ENCODE measurements at places on chromosomes 5 and 9. TPM values are rescaled to one million over a fixed set of nuclear protein-coding genes. Genes with fewer than 3 reads are reported as not detected.

Gene CRHBP
- under 0.01 TPM for total RNA-seq

Gene C9orf153
- under 0.01 TPM for total RNA-seq

Gene PCDHB1
- total RNA-seq, result not detected

Gene TAS2R1
- not detected for total RNA-seq

Gene MAP1B
- total RNA-seq, result 164 TPM

Gene SPATA31E1
- total RNA-seq, result not detected

Gene PCDHGC3
- 91.3 TPM for total RNA-seq

Gene AQP3
- 0.88 TPM for total RNA-seq

Gene SRP19
- 59.0 TPM for total RNA-seq

Gene MARVELD2
- 7.7 TPM for total RNA-seq

Gene MORN5
- total RNA-seq, result 0.36 TPM

DNA sequence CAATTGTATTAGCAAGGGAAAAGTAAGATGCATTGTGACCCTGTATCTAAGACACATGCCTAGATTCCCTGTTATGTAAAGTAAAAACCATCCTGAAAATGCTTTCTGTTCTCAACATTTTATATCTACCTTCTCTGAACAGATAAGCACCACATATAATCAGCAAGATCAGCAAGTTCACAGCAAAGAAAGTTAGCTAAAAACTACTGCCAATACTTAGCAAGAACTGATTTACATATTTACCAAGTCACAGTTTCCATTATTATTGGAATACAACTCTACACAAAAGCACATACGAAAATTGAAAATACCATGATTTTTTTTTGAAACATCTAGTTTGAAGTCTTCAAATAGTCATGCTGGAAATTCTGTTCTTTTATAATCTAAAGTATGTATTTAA is 1118.1 kb downstream of the TAF11L14 start:
- DNase-seq, result no peak
- H3K36me3 ChIP-seq, result no peaks in the 10 kb centered on the region
- no peak overlapping the region for H3K27ac ChIP-seq
- H3K4me3 ChIP-seq, result no peak overlapping the region
- no peaks in the 10 kb centered on the region for H3K27me3 ChIP-seq
- H3K4me1 ChIP-seq, result no peaks in the 10 kb centered on the region

DNA sequence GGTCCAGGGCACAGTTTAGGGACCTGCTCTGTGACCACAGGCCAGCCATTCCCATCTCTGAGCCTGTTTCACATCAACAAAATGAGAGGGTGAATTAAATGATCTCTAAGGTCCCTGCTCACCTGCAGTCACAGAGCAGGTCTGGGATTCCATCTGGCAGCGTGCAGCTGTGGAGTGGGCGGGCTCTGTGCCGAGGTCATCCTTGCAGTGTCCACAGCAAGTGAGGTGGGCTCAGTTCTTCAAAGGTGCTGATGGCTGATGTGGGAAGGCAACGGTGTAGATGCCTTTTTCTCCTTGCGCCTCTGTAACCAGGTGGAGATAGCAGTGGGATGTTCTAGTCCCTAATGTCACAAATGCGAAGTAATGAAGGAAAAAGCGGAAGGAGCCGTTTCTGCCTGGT is 11.9 kb downstream of the OR2V1 start:
- peaks cover 8% of the 10 kb centered on the region for H3K4me1 ChIP-seq
- H3K27me3 ChIP-seq, result peaks cover 32% of the 10 kb centered on the region
- DNase-seq, result no peak
- H3K36me3 ChIP-seq, result no peaks in the 10 kb centered on the region

DNA sequence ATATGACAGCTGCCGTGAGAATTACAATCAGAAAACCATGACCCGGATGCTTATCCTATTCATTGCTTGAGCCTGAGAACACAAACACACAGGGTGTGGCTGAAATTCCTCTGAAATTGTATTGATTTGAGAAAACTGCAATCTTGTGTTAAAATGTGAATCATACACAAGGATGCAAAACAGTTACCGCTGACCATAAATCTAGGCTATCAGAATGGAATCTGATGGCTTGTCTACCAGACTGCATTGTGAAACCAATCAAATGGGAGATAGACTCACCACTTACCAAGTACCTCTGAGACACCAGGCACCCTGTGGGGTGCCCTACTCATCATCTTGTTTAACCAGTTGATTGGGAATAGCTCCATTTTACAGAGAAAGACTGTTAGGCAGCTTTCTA is 188.7 kb upstream of the MSX2 start:
- H3K4me3 ChIP-seq, result no peak overlapping the region
- no peaks in the 10 kb centered on the region for H3K36me3 ChIP-seq
- DNase-seq, result no peak
- no peaks in the 10 kb centered on the region for H3K27me3 ChIP-seq
- H3K4me1 ChIP-seq, result peaks cover 25% of the 10 kb centered on the region

- DNase-seq, result no peak
- H3K4me1 ChIP-seq, result no peaks in the 10 kb centered on the region
- H3K36me3 ChIP-seq, result no peaks in the 10 kb centered on the region
- no peak overlapping the region for H3K27ac ChIP-seq
Observed at GRCh38 chr5:122788996-122789395, 14.1 kb downstream of the SNX2 start.

DNA sequence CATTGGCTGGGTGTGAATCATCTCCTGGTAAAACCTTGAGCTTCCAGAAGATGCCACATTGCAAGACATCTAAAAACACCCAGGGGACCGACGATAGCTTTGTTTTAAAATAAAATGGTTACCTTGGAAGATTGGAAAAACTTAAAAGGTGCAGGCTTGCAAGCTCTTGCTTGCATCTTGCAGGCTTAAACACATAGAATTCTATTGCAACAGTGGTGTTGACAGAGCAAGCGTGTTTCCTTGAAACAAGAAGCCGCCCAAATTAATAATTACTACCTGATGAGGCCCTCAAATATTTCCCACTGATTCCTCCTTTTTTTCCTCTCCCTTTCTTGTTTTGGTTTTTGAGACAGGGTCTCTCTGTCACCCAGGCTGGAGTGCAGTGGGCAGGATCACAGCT is 137.1 kb upstream of the BASP1 start:
- H3K4me3 ChIP-seq, result no peak overlapping the region
- no peak for DNase-seq
- H3K4me1 ChIP-seq, result no peaks in the 10 kb centered on the region
- no peak overlapping the region for H3K27ac ChIP-seq

- peaks cover 17% of the 10 kb centered on the region for H3K4me1 ChIP-seq
- DNase-seq, result peak; percentile 96
- peak within 1 kb of the TSS; percentile 98 for H3K4me3 ChIP-seq
- H3K27me3 ChIP-seq, result no peaks in the 10 kb centered on the region
- H3K27ac ChIP-seq, result peak within 1 kb of the TSS; percentile 79
Observed at GRCh38 chr5:96661855-96662724, at the start of gene CAST. Gene CAST (plus strand): TSS chr5:96662376. CDS start chr5:96662423, 47 bp downstream.

GRCh38 chr5:24525414-24525813 is 119.4 kb downstream of the CDH10 start:
- H3K4me1 ChIP-seq, result no peaks in the 10 kb centered on the region
- H3K36me3 ChIP-seq, result no peaks in the 10 kb centered on the region
- H3K4me3 ChIP-seq, result no peak overlapping the region
- H3K27ac ChIP-seq, result no peak overlapping the region
- H3K27me3 ChIP-seq, result no peaks in the 10 kb centered on the region

GRCh38 chr9:16542290-16542689 is 328.2 kb downstream of the BNC2 start:
- H3K4me3 ChIP-seq, result no peak overlapping the region
- peak overlapping the region; percentile 73 for H3K27ac ChIP-seq
- H3K36me3 ChIP-seq, result peaks cover 5% of the 10 kb centered on the region
- peaks cover 30% of the 10 kb centered on the region for H3K4me1 ChIP-seq

GRCh38 chr5:50299896-50300295 is 141.2 kb downstream of the EMB start:
- no peak for DNase-seq
- no peaks in the 10 kb centered on the region for H3K27me3 ChIP-seq
- peaks cover 9% of the 10 kb centered on the region for H3K4me1 ChIP-seq

DNA sequence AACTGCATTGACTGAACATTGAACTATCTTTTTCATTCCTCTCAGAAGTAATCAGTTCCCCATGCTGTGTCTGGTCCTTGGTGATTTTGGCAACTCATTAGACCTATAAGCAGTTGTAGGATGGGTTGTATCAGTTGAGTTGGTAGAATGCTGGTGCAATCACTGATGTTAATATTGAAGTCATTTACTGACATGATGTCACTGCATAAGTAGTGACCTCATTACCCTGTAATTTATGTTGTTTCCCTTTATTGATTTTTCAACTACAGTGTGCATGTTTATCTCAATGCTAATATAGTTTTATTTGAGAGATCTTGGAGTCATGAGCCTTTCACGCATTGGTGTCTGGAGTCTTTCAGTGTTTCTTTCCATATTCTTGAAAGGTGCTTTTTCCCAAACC is 275.0 kb downstream of the SPATA31D1 start:
- no peaks in the 10 kb centered on the region for H3K4me1 ChIP-seq
- H3K36me3 ChIP-seq, result no peaks in the 10 kb centered on the region
- no peak overlapping the region for H3K4me3 ChIP-seq

GRCh38 chr5:137594717-137595116 is 95.6 kb upstream of the SPOCK1 start:
- no peak for DNase-seq
- no peaks in the 10 kb centered on the region for H3K36me3 ChIP-seq
- H3K27ac ChIP-seq, result no peak overlapping the region

- H3K27ac ChIP-seq, result peak overlapping the region; percentile 46
- H3K4me3 ChIP-seq, result peak overlapping the region; percentile 88
- DNase-seq, result no peak
- peaks cover 42% of the 10 kb centered on the region for H3K4me1 ChIP-seq
- H3K27me3 ChIP-seq, result no peaks in the 10 kb centered on the region
- no peaks in the 10 kb centered on the region for H3K36me3 ChIP-seq
Observed at GRCh38 chr9:120712539-120713031, 1.7 kb downstream of the MEGF9 start.

DNA sequence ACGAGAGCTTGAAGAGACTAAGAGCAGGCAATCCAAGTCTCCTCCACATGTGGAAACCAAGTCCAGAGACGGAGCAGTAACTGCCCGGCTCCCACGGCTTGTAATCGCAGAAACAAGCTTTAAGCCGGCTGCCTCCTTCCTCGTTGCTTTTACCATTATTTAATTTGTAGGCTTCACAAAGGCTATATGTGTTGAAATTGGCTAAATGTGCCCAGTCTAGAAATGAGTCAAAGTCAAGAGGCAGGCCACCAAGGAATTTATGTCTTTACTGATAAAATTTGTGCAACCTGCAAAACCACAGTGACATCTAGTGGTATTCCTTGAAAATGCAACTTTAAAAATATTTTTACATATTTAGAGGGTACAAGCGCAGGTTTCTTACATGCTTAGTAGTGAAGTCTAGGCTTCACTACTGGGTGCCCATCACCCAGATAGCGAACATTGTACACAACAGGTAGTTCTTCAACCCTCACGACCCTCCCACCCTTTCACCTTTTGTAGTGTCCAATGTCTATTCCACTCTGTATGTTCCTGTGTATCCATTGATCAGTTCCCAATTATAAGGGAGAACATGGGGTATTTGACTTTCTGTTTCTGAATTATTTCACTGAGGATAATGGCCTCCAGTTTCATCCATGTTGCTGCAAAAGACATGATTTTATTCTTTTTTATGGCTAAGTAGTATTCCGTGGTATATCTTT is 33.5 kb upstream of the EBF1 start:
- H3K27ac ChIP-seq, result peak overlapping the region; percentile 78
- no peaks in the 10 kb centered on the region for H3K27me3 ChIP-seq
- DNase-seq, result peak; percentile 64
- no peaks in the 10 kb centered on the region for H3K36me3 ChIP-seq
- peak overlapping the region; percentile 58 for H3K4me3 ChIP-seq

GRCh38 chr5:110063640-110064602 is 374.2 kb downstream of the MAN2A1 start:
- no peaks in the 10 kb centered on the region for H3K4me1 ChIP-seq
- no peaks in the 10 kb centered on the region for H3K36me3 ChIP-seq
- H3K27me3 ChIP-seq, result no peaks in the 10 kb centered on the region
- no peak overlapping the region for H3K4me3 ChIP-seq

- no peak overlapping the region for H3K27ac ChIP-seq
- H3K4me3 ChIP-seq, result no peak overlapping the region
- DNase-seq, result no peak
- H3K36me3 ChIP-seq, result no peaks in the 10 kb centered on the region
- H3K27me3 ChIP-seq, result peaks cover 3% of the 10 kb centered on the region
Observed at GRCh38 chr9:86827893-86828292, 119.4 kb downstream of the GAS1 start.

DNA sequence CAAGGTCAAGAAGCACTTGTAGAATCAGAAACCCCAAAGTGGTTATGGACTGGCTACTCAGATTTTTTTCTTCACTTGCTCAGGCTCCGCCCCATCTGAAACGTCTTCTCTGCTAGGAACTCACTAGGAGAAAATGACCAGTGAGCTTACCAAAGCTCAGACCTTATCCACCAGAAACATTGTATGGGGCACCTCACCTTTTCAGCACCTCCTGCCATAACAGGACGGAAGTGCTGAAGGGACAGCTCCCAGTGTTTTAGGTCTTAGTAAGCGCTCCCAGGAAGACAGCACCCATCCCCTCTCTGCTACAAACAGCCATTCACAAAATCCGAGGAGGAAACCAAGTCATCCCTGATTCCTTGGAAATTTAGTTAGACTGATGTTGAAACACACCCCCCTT is 1.2 kb upstream of the GABRA1 start:
- no peak overlapping the region for H3K27ac ChIP-seq
- H3K27me3 ChIP-seq, result no peaks in the 10 kb centered on the region
- no peak for DNase-seq
- H3K4me1 ChIP-seq, result no peaks in the 10 kb centered on the region
- no peak overlapping the region for H3K4me3 ChIP-seq
- no peaks in the 10 kb centered on the region for H3K36me3 ChIP-seq
